ENCODE measurements at places on chromosomes 4 and X.

DNA sequence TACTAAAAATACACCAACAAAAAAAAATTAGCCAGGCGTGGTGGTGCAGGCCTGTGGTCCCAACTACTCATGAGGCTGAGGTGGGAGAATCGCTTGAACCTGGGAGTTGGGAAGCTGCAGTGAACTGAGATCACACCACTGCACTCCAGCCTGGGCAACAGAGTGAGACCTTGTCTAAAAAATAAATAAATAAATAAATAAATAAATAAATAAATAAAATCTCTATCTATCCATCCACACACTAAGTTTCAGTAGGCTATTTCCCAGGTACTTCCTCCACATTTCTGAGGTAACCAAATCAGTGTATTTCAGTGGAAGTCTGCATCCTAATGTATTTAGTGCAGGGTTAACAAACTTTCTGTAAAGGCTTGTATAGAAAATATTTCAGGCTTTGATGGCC, 10.9 kb downstream of the ABRAXAS1 start:
- no peak for DNase-seq

DNA sequence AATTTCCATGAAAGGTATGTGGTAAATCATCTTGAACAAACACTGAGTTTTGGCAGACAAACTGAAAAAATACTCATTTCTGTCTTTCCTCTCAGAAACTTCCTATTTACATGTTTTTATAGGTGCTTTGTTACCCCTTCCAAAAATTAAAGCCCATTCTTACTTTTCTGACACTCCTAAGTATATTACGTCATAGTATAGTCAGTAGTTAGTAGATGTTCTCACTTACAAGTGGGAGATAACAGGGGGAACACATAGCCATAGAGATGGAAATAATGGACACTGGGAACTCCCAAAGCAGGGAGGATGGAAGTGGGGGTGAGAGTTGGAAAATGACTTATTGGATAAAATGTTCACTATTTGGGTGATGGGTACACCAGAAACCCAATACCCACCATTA, 28.8 kb downstream of the TXK start:
- no peak for DNase-seq

DNA sequence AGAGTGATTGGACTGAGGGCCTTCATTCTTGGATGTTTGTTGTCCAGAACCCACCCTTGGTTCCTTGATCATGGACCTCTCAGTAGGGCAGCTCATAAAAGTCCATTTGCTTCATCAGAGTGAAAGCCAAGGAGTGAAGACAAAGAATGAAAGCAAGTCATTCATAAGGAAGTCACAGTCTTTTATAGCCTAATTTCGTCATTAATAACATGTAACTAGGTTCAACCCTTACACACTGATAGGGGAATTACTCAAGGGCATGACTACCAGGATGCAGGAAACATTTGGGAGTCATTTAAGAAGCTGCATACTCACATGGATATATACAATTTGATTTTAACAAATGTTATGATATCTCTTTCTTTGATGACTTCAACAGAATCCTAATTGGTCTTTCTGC, 95.2 kb downstream of the RPA4 start:
- no peak for DNase-seq

GRCh38 chr4:77699731-77700210, 94.2 kb downstream of the CXCL13 start:
- no peak for DNase-seq

- no peak for DNase-seq
Observed at GRCh38 chrX:22665818-22666217, 333.9 kb upstream of the DDX53 start.

DNA sequence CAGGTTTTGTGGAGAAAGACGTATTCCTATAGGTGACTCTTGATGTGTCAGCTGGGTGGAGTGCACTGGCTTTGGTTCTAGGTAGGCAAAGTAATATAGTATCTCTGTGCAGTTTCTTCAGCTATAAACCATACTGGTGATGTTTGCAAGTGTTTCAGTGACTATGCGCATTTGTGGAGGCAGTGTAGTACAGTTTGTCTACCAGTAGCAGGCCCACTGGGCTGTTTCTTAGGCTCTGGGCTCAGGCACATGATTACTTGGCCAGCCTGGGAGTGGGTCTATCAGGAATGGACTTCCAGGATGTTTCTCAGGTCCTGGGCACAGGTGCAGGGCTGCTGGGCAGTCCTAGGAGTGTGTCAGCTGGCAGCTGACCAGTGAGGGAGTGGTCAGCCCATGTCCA, 51.9 kb upstream of the INTU start:
- DNase-seq, result no peak

- DNase-seq, result no peak
Observed at GRCh38 chrX:4876268-4876667, 1162.8 kb upstream of the PRKX start.

Data from stimulated activated CD8-positive, alpha-beta memory T cell treated with anti-CD3 and anti-CD28 coated beads, Interleukin-15, amount 100 ng/mL, for 4 hours (primary cell).